ENCODE measurements at places on chromosomes 7 and 10.

DNA sequence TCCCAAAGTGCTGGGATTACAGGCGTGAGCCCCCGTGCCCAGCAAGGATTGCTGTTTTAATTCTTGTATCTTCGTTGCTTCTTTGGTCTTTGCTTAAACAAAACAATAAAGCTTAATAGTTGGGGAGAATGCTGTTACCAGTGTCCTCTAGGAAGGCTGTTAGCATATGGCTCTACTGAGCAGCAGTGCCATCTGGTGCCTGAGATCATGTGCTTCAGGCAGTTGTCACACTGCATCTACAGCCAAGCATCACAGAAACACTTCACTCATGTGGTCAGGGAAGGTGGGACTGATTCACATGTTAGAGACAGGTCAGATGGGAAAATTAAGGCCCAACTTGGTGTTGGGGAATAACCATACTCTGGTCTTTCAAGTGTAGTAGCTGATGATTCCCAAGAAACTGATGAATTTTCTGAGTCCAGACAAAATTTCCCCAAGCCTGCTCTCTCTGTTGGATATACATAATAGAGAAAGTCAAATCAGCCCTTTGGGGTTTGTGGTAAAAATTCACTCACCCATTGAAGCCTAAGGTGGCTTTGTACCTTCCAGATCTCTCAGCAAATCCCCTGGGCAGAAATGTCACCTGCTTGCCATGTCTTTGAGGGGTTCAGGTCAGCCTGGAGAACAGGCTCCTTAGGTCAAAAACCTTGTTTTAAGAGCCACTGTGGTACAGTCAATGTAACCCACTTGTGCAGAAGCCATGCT is 28.4 kb downstream of the UBE2D4 start:
- DNase-seq, result peak; percentile 57

- peak; percentile 23 for DNase-seq
These were observed 727.3 kb downstream of the AUTS2 start for GRCh38 chr7:70325509-70326101.

DNA sequence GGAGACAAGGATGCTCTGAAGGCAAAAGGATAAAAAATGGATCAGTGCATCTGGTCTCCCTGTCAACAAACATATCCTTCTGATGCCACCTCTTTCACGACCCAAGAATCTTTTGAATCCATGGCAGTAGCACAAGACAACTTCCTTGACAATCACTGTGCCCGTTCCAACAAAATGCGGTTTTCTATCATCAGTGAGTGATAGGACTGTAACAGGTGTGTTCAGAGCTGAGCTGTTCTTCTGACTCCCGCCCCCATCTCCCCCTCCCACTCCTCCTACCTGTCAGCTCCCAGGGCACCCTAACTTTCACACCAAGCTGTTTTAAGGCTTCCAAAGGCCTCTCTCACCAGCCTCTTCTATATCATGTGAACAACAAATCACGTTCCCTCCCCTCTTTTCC is 74.8 kb downstream of the PARD3 start:
- DNase-seq, result no peak

GRCh38 chr10:126684171-126684745 is 13.8 kb upstream of the C10orf90 start:
- DNase-seq, result no peak

DNA sequence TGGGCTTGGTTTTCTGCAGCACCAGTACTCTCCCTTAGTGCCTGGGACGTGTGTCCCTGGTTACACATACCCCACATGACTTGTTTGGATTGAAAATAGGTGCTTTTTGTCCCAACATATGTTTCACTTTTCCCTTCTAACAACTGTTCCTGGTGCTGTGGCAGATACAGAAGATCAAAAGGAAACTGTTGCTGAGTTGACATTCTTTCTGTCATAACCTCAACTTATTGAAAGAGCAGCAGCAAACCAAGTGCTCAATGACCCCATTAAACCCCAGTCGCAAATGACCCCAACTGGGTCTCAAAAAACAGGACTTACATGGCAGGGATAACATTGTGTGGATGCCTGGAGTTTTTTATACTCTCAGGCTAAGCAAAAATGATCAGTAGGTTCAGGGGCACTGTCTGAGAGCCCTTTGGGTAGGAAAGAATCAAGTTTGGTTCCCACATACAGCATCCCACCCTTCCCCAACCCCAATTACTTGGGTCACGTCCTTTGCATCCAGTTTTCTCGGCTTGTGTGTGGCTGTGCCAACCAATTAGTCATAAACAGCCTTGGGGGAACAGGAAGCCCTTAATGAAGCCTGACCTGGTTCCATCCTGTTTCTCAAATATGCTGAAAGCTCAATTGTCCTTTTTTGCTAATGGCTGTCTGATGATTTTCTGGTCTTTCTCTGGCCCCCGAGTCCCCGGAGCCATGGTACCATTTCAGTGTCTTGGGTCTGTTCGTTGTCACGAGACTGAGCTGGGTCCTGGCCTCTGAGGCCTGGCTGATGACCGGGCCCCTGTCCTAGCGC is 4.9 kb downstream of the HKDC1 start:
- peak; percentile 45 for DNase-seq

- DNase-seq, result no peak
These were observed 194.8 kb downstream of the CFTR start for GRCh38 chr7:117674617-117675016.

DNA sequence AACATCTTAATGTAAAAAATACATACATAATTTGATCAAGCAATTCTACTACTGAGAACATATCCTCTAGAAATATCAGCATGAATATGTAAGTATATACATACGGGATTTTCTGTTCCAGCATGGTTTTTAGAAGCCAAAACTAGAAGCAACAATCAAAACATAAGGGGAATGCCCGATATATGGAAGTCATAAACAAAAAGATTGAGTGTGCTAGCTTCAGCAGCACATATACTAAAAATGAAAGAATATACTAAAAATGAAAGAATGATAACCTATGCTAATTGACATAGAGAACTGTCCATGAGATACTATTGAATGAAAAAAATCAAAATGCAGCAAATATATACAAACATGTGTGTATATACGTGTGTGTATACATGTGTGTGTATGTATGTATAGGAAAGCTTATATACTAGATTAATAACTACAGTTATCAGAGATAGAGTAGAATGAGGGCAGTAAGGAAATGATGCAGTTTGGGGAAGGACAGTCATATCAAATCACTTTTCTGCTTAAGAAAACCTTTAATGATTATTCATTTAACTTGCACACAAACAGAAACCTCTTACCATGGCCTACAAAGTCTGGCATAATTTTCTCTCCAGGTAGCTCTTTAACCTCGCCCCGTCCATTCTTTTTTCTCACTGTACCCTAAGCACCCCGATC is 72.9 kb downstream of the NPY start:
- DNase-seq, result no peak

GRCh38 chr7:73437621-73438416 is 4.2 kb downstream of the FZD9 start:
- no peak for DNase-seq

- DNase-seq, result no peak
These were observed 104.5 kb downstream of the GRID1 start for GRCh38 chr10:86261941-86262687.

- no peak for DNase-seq
These were observed 38.6 kb upstream of the TRIM8 start for GRCh38 chr10:102605712-102606111.

DNA sequence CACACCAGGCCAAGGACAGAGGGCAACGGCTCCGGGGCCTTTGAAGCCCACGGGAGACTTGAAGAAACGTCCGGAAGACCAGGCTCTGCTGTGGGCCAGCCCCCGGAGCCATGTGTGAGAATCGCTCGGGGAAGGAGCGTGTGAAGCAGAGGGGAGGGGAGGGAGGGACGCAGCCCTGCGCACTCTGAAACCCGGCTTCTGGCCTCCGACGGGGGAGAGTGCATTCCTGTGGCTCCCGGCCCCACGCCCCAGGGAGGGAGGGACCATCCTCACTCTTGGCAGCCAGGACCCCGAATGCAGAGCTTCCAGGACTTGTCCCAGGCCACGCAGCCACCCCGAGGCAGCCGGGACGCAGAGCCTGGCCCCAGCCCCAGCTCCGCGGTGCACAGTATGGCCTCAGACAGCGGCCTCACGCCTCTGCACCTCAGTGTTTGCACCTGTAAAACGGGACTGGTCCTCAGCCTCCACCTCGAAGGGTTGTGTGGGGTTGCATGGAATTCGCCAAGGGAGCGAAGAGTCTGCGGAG is 67.4 kb downstream of the PDGFA start:
- DNase-seq, result no peak

DNA sequence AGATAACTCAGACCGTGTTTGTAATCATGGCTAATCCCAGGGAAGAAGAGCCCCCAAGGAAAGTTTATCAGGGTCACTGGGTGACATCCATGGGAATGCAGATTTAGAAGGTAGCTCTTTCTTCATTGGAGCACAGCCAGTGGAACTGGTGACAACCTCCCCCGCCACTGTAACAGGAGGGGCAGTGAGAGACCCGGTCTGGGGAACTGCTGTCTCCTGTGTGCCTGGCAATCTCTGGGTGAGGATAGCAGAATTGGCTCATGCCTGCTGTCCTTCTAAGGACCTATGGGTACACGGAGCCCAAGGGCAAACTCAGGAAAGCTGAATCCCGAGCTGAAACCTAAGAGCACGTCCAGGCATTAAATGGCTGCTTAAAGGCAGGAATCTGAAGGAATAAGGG is 341.6 kb downstream of the ABCA13 start:
- no peak for DNase-seq

GRCh38 chr10:42992957-42993390 is 83.9 kb upstream of the RET start:
- no peak for DNase-seq

- no peak for DNase-seq
These were observed 5.0 kb upstream of the TNS3 start for GRCh38 chr7:47586925-47587324.

DNA sequence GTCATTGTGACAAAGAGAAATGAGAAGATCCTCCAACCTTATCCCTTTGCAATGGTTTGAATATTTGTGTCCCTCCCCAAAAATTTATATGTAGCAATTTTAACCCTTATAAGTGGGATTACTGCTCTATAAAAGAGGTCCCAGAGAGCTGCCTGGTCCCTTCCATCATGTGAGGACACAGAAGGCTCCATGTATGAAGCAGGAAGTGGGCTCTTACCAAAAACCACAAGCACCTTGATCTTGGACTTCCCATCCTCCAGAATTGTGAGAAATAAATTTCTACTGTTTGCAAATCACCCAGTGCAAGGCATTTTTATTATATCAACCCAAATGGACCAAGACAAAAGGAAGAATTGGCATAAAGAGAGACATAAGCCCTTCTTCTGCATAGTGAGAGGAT is 95.7 kb downstream of the KCNMA1 start:
- no peak for DNase-seq

GRCh38 chr10:124654686-124655085 is 89.5 kb downstream of the FAM53B start:
- no peak for DNase-seq

GRCh38 chr7:68562323-68562899 is 1035.9 kb upstream of the AUTS2 start:
- DNase-seq, result peak; percentile 77

DNA sequence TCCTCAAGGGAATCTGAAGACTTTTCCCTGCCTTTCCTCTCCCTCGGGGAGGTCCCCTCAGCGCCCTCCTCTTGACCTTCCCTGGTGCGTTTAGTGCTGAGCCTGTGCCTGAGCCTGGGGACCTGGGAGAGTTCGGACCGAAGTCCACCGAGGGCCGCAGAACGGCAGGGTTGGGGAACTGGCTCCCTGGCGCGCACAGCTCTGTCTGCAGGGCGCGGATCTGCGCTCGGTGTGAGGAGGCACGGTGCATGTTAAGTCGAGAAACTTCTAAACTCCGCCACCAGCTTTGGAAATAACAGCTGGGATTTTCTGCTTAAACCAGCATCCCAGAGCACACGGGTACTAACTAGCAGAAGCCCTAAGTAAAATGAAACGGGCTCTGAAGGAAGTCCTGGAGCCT is 44.2 kb upstream of the SLC29A4 start:
- DNase-seq, result no peak

DNA sequence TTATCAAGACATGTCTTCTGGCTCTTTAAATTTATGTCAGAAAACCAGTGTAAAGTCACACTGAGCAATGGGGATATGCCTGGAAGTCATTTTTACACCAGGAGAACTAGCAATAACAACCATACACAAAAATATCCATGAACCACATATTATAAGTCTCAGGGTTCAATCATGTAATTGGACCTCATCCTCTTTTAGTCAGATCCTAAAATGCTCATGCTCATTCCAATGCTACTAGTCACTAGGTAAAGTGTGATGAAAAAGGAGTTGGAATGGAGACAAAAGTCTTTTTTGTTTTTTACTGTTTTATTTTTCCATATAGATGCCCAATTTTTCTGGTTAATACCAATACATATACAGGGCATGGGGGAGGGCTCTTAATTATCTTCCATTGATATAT is 306.1 kb downstream of the DGKB start:
- no peak for DNase-seq

DNA sequence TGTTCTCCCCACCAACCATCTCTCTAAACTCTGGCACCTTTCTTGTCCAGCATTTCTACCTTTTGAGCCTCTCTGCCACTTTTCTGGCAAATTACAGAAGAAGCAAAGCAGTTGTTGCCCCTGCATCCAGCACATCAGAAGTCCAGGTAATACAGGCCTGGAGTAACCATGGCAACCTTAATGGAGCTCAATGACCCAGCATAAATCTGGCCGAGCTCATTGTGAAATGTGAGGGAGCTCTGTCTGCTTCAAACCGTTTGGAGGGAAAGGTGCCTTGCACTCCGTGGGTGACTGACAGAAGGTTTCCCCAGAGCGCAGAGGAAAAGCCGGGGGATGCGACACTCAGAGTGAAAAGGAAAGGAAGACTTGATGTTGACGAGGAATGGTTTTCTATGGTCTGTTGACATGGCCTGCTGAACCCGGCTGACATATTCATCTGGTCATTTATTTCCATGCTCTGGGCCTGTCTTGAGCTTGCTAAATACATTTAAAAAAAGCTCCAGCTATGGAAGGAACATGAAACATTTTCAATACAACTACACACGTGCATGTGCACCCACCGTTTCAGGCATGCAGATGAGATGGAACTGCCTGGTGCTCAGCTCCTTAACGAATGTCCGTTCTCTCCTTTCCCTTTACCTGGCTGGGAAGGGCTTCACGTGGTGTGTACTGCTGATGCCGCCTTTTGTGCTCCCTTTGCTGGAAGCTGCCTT is 74.9 kb downstream of the ADRA2A start:
- DNase-seq, result no peak

- DNase-seq, result no peak
These were observed 151.3 kb upstream of the FZD1 start for GRCh38 chr7:91112902-91113341.

DNA sequence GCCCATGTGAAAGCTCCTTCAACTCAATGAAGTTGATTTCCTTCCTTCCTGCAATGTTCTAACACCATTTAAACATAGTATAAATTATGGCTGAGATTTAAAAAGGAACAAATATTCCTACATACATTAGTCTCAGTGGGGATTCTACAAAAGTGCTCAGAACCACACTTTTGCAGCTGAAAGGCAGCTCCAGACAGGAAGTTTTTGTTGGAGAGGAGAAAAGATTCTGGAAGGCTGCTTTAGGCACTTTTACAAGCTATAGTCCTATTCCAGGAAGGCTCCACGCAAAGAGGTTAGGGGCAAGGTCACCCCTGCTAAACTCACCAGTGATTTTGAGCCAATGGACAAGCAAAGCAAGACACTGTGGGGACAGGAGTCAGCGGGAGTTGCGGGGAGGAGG is 179.2 kb upstream of the CDCA7L start:
- DNase-seq, result peak; percentile 94

All from A673 (cell line).